ENCODE measurements at places on chromosomes 11 and 22.

DNA sequence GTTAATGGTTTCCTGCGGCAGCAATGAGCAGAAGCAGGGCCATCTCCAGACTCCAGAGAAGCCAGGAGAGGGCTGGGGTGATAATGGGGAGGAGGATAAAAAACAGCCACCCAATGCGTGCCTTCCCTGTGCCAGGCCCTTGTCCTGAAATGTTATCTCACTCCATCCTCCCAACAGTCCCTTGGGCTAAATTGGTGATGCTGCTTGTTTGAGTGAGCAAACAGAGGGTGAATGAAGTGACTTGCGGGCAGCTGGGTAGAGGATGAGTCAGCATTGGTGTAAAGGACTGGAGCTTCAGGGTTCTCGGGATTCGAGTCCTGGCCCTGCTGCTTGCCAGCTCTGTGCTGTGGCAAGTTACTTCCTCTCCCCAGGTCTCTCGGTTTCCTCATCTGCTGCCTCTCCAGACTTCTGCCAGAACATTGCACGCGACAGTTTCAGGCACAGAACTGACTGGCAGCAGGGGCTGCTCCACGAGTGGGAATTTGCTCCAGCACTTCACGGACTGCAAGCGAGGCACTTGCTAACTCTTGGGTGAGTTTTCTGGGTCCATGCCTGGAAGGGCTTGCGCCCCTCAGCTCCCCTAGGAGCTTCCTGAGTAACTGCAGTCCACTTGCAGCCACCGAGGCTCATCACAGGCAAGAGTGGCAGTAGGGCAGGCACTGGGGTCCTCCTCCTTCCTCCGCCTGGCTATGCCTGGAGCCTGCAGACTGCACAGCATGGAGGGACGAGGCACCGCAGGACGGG is at the start of gene P2RY6:
Gene P2RY6 (plus strand): TSS at position 403 of the 744 bp plus-strand sequence. CDS start 24,181 bp downstream, outside the sequence.
- DNase-seq, result no peak

DNA sequence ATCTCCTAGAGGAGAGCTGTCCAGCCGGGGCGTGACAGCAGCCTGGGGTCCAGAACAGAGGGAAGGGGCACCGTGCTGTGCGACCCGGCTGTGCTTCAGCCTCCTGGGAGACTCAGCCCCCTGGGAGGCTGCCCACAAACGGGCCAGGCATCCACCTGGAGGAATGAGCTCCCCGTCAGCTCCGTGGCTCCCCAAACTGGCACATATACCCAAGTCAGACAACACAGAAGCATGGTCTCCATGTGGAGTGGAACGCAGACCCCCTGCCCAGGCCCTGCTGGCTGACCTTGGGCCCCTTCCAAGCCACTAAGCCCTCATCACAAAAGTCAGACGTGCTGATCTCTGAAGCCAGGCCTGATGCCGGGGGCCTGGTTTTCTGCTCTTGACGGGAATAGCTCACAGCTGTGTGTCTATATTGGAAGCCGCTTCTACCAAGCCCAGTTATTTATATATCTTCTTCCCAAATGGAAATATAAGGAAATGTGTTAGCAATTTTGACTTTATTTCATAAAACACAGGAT is 91.7 kb downstream of the BRD1 start:
- DNase-seq, result no peak

GRCh38 chr11:119796363-119797060 is 67.5 kb upstream of the NECTIN1 start:
- DNase-seq, result no peak

GRCh38 chr11:76083563-76084451 is 122.5 kb downstream of the WNT11 start:
- no peak for DNase-seq

DNA sequence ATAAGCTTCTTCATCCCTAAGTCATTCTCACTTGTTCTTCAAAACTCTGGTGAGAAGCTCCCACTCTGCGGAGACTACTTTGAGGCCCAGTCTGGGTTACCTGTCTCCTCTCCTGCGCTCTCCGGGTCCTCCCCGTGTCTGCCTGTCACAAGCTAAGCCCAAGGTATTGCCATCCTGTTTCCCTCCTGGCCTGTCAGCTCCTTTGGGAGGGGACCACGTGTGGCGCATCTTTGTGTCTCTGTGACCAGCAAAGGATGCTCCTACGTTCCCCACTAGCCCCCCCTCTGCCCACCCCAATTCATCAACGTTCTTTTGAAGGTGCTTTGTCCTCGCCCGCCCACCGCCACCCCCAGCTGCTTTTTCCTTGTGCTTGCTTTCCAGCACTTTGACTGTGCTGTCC is 31.8 kb upstream of the FBLN1 start:
- DNase-seq, result no peak

DNA sequence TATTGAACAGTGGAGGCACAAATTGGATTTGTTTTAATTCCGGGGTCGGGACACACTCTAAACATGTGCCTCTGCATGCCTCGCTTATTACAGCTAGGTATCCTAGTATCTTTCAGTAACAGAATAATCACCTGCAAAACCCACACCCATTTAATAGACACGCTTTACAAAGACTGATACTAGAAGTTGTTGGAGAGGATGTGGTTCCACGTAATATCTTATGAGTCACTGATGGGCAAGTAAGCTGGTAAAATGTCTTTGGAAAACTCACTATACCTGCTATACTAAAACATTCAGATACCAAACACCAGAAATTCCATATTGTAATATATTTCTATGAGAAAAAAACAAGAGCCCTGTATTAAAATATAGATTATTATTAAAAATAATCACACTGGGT is 84.0 kb downstream of the GGTLC2 start:
- peak; percentile 19 for DNase-seq

All from CD4-positive, CD25-positive, alpha-beta regulatory T cell (primary cell).